ENCODE measurements at places on chromosomes 16 and 17. TPM values are rescaled to one million over a fixed set of nuclear protein-coding genes. Genes with fewer than 3 reads are reported as not detected.

The PRDM7 gene
- not detected for total RNA-seq

The CSH2 gene
- total RNA-seq, result not detected

The MT1M gene
- total RNA-seq, result not detected

The KRT17 gene
- 0.83 TPM for total RNA-seq

The FDXR gene
- total RNA-seq, result 64.0 TPM

Data from A549 treated with Mapracorat at 1 μM for 4 hours (cell line).